Mononuclear cell (primary cell): ENCODE measurements at places on chromosomes 12 and 14. TPM values are rescaled to one million over a fixed set of nuclear protein-coding genes. Genes with fewer than 3 reads are reported as not detected.

Gene IGF1
- not detected for total RNA-seq

Gene B4GALNT1
- total RNA-seq: under 0.01 TPM

Gene REM2
- total RNA-seq: 2.1 TPM

Gene KLC1
- total RNA-seq: 127 TPM

Gene NRXN3
- total RNA-seq: under 0.01 TPM

Gene KRT83
- total RNA-seq: not detected

Gene DACT1
- 4.5 TPM for total RNA-seq

Gene TSPAN19
- not detected for total RNA-seq

Gene LHX5
- total RNA-seq: not detected

Gene C14orf180
- total RNA-seq: not detected

Gene FAM90A1
- not detected for total RNA-seq

Gene SLC17A8
- not detected for total RNA-seq

Gene CD163
- total RNA-seq: 13.1 TPM

Gene HCAR3
- 25.9 TPM for total RNA-seq
